GM23338 (cell line): ENCODE measurements at places on chromosomes 3 and 15. TPM values are rescaled to one million over a fixed set of nuclear protein-coding genes. Genes with fewer than 3 reads are reported as not detected.

Gene HEMK1
- 5.6 and 8.5 TPM in 2 replicates for total RNA-seq

Gene HRG
- not detected in 2 replicates for total RNA-seq

Gene NLGN1
- 9.6 and 18.6 TPM in 2 replicates for total RNA-seq

Gene DPPA2
- 9.3 and 14.3 TPM in 2 replicates for total RNA-seq

Gene FBLN2
- 24.9 and 26.8 TPM in 2 replicates for total RNA-seq

DNA sequence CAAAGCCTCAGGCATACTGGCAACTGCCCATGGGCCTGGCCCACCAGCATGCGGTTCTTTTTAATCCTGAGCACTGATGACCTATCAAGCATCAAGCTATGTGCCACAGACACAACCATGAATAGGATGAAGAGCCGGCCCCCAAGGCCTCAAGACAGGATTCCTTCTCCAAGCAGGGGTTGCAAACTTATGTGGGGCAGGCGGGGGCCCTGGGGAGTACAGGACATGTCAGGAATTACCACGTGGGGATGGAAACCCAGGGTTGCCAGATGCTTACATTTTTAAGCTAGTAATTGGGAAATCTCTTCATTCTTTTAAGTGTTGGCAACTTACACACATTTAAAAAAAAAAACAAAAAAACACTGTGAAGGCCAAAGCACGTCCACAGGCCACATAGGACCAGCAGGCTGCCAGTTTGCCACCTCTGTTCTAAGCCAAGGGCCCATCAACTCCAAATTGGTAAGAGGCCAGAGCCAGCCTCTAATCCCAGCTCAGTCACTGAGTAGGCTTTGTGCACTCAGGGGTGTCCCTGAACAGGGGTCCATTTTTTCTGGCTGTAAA is 32.8 kb downstream of the BDH1 start:
- no peak for DNase-seq
